Naive B cell (primary cell): ENCODE measurements at places on chromosomes 4 and X.

- DNase-seq = no peak
Observed at GRCh38 chr4:142845293-142846107, 601 bp downstream of the INPP4B start.

DNA sequence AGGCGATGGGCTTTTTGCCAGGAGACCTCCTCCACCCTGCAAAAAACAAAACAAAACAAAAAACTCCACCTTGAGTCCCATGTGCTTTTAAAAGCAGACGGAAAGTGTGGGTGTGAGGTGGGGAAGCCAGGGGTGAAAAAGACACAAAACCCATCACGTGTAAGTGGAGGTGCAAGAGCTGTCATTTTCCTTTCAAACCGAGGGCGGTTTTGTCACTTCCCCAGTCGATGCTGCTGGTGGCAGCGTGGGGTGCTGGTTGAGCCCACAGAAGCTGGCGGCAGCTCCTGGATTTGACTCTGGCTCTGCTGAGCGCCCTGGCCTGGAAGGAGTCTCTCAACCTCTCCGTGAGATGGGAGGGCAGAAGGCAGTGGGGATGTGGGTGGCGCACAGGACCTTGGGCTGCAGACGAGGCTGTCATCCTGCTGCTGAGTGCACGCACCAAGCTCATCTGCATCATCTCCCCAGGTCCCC lies 110.0 kb downstream of the PSAPL1 start:
- DNase-seq = no peak

DNA sequence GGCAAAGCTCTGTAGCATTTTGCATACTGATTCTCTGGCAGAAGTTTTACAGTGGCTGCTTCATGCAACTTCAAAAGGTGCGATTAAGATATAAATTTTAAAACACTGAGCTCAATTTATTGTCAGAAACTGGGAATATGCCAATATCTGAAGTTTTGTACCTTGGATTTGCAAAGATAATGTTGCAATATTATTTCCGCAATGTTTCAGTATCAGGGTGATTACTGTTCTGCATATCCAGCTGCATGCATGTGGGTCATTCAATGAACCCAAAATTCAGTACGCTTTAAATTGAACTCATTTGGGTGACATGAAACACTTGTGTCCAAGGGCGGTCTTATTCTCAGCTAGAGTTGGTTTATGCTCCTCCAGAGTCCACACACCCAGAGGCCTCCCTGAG lies 26.2 kb downstream of the TRMT10A start:
- no peak for DNase-seq

- DNase-seq = no peak
Observed at GRCh38 chr4:71872767-71873415, 89.0 kb upstream of the GC start.

DNA sequence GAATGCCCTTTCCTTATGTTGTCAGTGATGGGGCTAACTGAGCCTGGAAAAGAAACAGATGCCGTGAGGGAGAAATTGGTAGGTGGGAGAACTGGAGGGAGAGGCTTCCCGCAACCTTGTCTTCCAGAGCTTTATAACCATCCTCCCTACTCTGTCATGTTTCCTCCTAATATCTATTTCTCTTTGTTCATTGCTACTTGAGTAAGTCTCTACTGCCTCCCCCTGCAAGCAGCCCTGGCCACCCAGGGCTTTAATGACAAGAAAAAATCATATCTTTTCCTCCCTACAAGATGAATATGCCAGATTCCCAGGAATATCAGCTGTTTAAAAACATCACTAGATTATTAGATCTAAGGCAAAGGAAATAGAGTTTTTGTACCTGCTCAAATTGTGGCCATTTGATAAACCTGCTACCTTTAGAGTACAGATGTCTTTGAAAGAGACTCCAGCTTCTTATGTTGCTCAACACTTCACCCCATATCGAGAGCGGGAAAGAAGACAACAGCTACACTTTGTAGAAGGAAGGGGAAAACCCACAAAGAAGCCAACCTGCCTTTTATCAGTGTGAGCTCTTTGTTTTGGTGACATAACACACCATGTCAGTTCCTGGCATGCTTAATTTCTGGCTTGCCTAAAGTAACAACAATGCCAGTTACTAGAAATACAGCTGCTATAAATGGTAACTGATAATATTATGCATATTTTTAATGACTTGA lies 186.6 kb upstream of the LEF1 start:
- no peak for DNase-seq

GRCh38 chr4:16104520-16104919 lies 20.7 kb upstream of the PROM1 start:
- DNase-seq = no peak
